ENCODE measurements at places on chromosomes 5 and 9.

DNA sequence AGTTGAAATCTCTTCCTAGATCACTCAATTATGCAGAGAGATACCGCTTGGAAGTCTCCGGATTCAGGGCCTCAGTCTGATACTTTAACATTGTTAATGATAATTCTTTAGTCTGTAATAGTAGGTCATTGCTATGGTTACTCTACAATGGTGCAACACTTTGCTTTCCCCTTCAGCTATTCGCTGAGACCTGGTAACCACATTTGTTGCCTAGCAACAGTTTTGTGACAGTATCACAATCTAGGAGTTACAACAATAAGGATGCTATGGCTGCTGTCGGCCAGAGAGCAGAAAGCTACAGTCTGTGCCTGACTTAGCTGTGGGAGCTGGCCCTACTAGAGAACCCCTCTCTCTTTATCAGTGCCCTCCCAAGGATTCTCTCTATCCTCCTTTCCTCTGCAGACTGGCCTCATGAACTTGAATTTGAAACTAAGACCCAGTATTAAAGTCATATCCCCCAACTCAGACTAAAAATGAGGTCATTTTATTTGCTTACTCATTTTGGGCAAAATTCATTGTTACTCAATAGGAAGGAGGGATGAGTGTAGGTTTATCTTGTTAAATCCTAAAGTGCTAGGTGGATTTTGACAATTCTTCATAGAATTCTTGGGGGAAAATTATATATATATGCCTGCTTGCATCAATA, 39.3 kb downstream of the NR2F1 start:
- DNase-seq, result peak; percentile 83

- no peak for DNase-seq
Measured at GRCh38 chr9:110083866-110084265, 124.1 kb downstream of the C9orf152 start.

DNA sequence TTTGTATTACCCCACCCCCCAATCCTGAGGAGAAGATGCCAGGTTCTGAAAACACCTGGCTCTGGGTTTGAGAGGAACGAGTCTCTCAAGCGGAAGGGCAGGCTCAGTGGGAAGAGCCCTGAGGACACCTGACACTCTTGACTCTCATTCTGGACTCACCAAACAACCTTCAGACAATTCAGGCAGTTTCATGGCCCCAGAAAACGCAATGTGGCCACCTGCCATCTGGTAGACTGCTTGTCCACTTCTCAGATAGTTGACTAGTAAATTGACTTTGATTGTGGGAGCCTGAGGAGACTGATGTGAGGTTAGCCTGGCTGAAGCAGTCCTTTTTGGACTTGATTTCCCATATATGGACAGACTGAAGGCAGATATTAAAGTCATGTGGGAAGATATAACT, 117.5 kb upstream of the FSTL4 start:
- no peak for DNase-seq

DNA sequence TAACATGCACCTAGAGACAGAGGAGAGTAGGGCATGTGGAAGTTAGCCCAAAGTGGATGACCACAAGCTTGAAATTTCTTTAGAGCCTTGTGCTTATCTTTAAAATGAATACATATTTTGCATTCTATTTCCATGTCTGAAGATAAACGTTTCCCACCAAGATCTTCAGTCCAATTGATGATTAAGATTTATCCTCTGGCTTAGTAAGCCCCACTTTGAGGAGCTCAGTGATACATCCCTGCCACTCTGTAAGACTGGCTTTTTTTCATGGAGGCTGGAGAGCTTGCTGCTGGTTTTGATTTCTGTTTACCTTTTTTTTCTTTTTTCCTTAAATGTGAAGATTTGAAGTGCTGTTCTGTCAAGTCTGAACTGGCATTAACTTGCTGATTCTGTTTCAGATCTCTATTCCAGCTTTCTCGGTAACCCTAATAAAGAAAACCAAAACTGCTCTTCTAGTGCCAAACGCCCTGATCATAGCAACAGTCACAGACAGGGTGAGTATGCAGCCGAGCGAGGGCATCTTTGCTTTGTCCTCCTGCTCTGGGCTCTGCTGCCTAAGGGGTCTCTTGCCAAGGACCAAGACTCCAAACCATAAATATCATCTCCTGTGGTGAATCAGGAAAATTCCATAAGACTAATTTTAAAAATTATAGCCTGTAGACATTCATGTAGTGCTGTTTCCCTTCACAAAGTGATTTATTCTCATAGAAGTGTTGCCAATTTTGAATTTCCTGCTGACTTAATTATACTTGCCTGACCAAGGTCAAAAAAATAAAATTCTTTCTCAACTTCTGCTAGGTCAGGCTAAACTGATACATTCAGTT, 54.3 kb downstream of the GRAMD2B start:
- no peak for DNase-seq

- DNase-seq, result no peak
Measured at GRCh38 chr5:77066823-77067442, 20.2 kb downstream of the ZBED3 start.

GRCh38 chr9:89802781-89803355, 198.1 kb downstream of the GADD45G start:
- no peak for DNase-seq

DNA sequence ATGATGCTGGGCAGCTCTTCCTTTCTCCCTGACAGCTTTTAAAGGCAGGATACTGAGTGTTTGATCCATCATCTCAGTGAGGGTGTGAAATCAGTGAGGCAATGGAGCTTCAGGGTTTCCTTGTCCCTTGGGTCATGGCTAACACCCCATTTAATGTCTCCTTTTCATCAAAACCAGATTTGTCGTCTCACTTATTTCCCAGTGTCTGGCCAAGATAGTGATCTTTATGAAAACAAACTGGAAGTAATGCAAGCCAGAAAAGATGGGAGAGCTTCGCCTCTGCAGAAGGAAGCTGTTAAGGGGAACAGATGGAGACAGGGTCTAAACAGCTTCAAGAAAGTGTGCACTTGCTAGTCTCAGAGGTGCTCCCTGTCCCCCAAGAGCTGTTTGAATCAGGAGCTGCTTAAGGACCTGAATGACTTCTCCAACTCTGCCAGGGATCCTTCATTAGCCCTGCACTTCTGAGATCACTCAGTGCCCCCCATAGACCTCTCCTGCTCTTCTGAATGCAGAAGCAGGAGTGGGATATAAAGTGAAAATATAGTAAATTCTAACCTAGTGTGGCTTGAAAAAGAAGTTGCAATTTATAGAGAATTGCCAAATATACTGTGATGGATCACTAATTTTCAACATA, 96.1 kb downstream of the F2RL2 start:
- no peak for DNase-seq

GRCh38 chr5:172106511-172107356, 81.3 kb downstream of the STK10 start:
- DNase-seq, result peak; percentile 11

DNA sequence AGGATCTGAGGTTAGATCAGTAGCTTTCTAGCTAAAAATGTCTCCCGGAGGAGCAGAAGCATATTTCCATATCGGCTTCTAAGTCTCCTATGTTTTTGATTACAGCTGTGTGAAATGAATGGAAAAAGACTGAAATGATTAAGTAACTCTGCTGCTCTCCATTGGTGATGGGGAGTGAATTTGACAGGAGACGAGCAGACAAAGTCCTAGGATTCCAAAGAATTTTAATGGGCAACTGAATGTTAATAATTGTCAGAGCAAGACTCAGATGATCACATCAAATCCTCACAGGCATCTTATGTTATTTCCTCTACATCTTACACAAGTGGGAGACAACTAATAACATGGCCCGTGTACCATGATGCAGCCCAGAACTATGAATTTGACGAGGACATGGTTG, 66.8 kb downstream of the LIX1 start:
- no peak for DNase-seq

DNA sequence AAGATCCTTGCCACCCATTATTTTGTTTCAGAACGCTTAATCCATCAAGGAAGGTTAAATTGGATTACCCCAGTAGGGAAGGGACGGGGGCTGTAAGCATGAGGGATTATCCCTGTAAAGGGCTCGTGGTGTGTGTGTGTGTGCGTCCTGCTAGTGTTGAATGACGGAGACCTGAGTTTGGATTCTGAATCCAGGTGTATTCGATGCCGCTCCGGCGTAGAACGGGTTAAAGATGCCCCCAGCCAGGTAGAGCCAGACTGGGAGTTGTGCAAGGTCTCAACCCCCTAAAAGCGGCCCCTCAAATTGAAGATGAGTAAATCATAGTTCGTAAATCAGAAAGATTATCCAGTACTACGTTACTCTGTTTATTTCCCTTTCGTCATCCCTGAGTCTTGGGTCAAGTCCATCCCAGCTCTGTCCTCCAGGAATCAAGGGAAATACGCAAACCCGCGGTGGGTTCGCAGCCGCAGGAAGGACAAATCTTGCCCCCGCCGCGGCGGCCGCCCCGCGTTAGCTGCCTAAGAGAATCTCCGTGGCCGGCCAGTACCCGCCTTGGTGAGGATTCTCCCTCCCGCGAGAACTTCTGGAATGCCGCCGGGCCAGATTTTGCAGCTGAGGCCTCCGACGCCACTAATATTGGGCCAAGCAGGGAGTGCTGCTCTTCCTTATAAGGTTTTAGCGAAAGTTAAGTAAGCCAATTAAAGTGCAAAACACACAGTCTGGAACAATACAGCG, 586 bp upstream of the MTAP start:
- peak; percentile 84 for DNase-seq

DNA sequence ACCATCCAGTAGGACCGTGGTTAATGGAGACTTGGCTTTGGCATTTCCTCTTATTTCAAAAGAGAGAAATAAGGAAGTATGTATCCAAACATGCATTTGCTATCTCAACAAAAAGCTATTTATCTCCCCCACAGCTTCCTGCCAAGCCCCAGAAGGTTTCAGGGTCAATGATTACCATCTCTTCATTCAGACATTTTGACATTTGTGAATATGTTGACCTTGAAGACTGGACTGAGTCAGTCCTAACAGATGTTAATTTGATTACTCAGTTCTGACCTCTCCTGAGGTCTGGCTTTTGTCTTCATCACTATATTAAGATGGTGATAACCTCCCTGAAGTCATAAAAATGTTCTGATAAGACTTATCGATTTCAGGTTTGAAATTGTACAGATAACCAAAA, 479.4 kb downstream of the AGTPBP1 start:
- no peak for DNase-seq

DNA sequence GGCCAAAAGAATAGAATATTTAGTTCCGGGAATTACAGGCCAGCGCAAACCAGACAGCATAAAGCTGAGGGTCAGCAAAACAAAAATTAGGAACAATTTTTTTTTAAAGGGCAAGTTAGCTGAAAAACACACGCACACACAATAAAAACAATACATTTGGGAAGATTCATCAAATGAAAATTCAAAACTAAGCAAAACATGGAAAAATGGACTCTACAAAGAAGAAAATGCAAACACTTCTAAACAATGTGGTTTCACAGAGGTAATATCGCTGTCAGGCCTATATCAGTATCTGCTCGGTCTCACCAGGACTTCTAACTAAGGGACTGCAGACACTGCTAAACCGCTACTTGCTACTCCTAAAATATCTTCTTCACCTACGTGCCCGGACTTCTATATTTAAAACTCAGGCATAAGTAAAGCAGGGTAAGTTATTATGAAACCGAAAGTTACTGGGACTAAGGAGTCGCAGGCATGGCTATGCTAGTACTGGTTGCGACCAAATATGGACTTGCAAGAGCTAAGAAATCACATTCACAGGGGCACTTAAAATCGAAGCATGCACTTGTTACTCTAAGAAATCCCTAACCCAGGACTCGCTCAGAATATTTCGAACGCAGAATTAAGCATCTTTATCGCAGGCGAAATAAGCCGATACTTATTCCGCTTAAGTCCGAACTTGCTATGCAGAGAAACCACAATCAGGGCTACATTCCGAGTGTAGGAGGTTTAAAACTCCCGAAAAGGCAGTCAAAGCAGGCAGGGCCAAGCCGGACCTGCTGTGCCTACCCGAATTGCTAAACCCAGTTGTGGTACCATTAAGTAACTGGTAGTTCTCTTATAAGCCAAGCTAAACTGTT, 2.3 kb downstream of the ANXA2R start:
- no peak for DNase-seq

- DNase-seq, result no peak
Measured at GRCh38 chr5:69090158-69090557, 3.7 kb upstream of the SLC30A5 start.

GRCh38 chr5:181181650-181182565, 23.1 kb downstream of the TRIM7 start:
- no peak for DNase-seq

GRCh38 chr5:170848033-170848432, 13.8 kb upstream of the RANBP17 start:
- no peak for DNase-seq

- DNase-seq, result no peak
Measured at GRCh38 chr5:114355086-114355830, 6.6 kb upstream of the KCNN2 start.

- no peak for DNase-seq
Measured at GRCh38 chr5:10595672-10596309, 31.9 kb downstream of the ANKRD33B start.

DNA sequence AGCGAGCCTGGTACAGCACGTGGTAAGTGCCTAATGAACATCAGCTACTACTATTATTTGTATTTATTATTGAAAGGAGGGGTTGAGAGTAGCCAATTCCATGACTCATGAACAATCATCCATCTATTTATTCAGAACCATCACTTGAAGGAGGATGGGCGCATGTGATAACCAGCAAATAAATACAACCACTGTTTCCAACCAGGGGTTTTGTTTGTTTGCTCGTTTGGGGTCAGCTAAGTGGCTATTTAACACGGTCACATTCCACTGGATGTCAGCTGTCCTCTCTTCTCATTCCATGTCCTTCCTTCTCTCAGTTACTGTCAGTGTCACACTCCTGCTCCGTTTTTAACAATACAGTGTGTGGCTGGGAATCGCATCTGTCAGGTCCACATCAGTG, 8.6 kb downstream of the RAPGEF1 start:
- DNase-seq, result no peak

GRCh38 chr5:51034222-51034901, 348.9 kb upstream of the ISL1 start:
- DNase-seq, result peak; percentile 4

DNA sequence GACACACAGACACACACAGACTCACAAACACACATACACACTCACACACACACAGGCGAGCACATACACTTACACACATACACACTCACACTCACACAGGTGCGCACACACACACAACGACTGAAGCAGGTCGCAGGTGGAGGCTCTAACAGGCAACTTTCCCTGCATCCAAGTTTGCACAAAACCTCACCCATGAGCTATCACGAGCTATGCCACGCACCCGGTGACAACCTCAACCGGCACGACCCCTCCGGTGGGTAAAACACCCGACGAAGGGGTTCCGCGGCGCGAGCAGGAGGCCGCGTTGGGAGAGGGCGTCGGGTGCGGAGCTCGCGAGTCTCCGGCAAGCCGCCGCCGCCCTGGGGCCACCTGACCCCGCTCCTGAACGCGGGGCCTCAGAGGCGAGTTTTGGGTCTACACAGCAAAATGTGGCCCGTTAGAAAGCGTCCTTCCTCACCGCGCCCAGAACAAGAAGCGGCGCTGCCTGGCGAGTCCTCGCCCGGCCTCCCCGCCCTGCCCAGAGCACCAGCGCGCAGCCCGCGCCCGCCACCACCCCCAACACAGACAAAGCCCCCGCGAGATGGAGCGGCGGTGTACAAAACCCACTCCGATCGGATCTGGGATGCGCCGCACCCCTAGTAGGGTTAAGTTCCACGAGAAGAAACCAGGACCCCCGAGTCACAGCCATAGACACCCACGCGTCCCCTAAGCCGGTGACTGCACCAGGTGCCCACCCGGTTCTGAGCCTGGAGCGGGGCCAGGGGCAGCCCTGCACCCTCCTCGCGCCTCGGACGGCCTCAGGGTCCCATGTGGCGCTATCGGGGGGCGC, 665 bp downstream of the SLC6A3 start:
- no peak for DNase-seq

Measured in NCI-H774 (cell line).